ENCODE measurements at places on chromosomes 11 and 22.

DNA sequence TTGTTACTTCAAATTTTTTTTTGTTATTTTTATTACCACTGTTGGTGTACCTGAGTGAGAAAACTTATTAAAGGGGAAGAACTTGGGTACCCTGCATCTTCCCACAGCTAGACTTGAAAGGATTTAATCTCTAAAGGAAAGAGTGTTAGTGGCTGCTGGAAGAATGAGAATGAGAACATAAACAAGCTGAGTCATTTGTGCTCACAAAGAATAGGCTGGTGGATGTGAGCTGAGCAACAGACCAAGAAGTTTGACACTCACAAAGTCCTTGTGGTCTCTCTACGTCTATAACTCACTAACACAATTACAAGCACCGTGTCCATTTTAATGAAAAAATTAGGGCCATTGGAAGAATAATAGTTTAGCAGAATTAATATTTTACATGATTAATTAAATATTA, 217.6 kb upstream of the ANO5 start:
- no peak for DNase-seq

GRCh38 chr11:46376258-46377050, 5.0 kb upstream of the MDK start:
- DNase-seq, result no peak

GRCh38 chr11:77346906-77347603, 45.6 kb upstream of the GDPD4 start:
- DNase-seq, result peak; percentile 69

DNA sequence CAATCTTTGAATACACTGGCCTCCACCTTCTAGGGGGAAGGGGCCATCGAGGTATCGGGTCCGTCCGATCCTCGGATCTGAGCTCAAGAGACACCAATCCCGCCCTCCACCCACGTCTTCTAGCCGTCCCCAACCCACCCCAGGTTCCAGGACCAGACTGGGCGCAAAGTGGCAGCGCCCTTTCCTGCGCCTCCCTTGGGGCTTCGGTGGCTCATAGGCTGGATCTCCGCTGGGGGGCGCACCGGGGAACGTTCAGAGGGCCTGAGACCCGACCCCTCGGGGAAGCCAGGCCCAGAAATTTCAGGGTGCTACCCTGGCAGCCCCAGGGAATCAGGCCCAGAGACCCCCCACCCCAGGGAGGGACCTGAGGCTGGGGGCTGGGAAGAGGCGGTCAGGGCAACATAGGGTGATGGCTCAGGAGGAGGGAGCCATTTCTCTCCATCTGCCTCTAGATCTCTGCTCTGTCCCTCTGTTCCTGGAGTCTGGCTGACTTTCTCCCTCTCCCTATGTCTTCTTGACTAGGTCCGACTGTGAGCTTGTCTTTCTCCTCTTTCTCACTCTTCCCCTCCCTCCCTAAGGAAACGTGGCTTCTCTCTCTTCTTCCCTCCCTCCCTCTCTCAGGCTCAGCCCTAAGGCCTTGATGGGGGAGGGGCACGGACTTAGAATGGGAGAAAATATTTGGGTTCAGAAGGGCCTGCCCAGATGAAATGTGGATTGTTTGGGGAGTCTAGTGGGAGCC, 1.1 kb downstream of the CREB3L1 start:
- DNase-seq, result peak; percentile 65

DNA sequence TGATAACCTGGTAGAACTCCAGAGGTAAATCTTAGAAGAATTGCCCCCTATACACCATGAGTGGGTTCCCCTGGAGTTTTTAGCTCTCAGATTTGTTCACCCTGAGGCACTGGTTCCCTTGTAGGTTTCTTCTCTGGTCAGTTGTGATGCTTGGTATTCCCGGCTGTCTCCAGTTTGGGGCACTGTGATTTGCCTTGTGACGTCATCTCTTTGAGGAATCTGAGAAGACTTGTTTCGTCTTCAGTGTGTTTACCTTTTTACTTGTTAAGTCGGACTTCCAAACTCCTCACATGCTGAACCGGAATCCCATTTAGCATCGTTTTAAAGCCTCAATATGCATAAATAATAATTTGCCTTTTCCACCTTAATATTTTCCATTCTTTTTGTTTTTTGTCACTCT, 54.4 kb downstream of the CECR2 start:
- no peak for DNase-seq

- DNase-seq, result no peak
Observed at GRCh38 chr11:69001243-69002081, 11.6 kb downstream of the MRGPRF start.

- no peak for DNase-seq
Observed at GRCh38 chr11:60924906-60925853, 920 bp downstream of the TMEM132A start.

GRCh38 chr22:36853407-36854099, 7.3 kb upstream of the NCF4 start:
- peak; percentile 83 for DNase-seq

GRCh38 chr22:17888855-17889254, 114.6 kb upstream of the BID start:
- DNase-seq, result peak; percentile 71

DNA sequence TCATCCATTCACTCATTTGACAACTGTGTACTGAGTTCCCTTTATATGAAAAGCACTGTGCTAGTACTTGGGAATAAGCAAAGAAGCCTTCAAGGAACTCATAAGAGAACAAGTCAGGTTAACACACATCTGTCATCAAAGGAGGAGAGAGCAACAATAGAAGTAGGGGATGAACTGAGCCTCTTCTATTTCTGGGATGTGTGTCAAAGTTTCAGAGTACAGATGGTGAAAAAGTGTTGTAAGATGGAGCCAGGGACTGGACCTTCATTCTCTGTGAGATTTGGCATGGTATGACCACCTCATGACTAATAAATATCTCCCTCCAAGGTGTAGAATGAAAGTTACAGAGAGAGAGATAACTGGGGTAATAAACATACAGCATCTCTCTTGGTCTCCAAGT, 349.8 kb upstream of the PLET1 start:
- DNase-seq, result no peak

- no peak for DNase-seq
Observed at GRCh38 chr11:17273668-17274282, 2.8 kb upstream of the NUCB2 start.

DNA sequence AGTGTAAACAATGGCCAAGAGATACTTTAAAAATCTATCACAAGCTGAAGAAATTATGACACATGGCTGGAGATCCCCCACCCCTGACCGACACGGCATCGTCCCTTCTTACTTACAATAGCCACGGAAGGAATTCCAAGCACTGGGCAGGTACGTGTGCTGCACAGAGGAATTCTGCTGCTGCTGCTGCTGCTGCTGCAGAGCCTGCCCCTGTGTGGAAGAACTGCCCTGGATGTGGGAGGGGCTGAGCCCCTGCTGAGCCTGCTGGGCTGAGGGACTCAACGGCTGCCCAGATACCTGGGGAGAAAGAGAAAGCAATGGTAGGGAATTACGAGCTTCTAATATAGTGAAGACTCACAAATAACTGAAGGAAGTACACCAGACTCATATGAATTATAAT, 15.0 kb upstream of the NFRKB start:
- peak; percentile 27 for DNase-seq

- no peak for DNase-seq
Observed at GRCh38 chr22:44245438-44245837, 64.7 kb downstream of the PARVG start.

- peak; percentile 81 for DNase-seq
Observed at GRCh38 chr11:65445604-65446445, 23.2 kb downstream of the NEAT1 start.

DNA sequence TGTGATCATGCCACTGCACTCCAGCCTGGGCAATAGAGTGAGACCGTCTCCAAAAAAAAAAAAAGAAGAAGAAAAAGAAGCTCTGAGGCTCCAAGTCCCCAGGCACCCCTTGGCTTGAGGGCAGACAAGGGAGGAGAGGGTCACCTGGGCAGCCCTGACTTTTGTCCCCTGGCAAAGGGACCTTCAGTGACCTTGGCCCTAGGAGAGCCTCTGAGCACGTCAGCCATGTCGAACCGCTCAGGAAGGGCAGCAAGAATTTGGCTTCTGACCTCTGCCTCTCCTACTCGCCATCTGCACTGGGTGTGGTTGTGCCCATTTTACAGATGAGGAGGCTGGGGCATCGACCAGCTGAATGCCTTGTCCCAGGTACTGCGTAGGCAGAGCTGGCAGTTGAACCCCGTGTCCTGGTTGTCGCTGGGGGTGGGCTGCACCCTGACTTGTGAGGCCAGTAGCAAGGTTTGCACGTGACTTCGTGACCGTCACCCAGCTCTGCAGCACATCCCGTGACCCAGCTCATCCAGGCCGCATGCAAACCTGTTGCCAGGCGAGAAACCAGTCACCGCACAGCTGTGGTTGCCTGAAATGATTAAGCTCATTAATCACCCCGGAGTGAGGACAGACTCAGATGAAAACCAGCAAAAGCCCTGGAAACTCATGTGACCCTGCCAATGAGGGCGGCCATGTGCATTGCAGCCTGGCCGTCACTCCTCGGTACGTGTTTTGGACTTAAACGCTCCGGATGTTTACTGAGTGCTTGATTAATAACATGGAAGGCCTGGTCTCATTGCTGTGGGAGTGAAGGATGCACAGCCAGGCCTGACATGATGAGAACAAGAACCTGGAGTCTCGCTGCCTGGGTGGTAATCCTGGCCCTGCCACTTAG, 47.7 kb upstream of the PPP6R3 start:
- no peak for DNase-seq

GRCh38 chr22:19775496-19776325, 15.1 kb downstream of the TBX1 start:
- no peak for DNase-seq

DNA sequence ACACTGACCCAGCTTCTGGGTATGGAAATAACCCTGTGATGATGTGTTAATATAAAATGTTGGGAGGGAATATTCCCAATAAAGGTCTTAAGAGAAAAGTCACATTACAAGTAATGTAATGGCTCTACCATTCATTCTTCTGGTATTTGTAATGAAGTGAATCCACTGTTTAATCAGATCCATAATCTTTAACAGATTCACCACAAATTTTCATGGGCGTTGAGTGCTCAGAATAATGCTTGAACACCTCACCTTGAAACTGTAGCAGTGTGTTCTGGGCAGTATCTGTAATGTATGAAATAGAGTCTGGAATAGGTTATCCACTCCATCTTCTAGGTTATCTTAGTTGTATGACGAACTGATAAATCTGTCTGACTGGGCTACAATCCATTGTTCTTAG, 26.6 kb upstream of the CRTAM start:
- no peak for DNase-seq

GRCh38 chr11:126924376-126925040, 76.1 kb downstream of the KIRREL3 start:
- DNase-seq, result no peak

GRCh38 chr22:31474743-31475142, 14.9 kb downstream of the EIF4ENIF1 start:
- peak; percentile 98 for DNase-seq

- DNase-seq, result no peak
Observed at GRCh38 chr11:21514316-21514715, 678.6 kb upstream of the ANO5 start.

DNA sequence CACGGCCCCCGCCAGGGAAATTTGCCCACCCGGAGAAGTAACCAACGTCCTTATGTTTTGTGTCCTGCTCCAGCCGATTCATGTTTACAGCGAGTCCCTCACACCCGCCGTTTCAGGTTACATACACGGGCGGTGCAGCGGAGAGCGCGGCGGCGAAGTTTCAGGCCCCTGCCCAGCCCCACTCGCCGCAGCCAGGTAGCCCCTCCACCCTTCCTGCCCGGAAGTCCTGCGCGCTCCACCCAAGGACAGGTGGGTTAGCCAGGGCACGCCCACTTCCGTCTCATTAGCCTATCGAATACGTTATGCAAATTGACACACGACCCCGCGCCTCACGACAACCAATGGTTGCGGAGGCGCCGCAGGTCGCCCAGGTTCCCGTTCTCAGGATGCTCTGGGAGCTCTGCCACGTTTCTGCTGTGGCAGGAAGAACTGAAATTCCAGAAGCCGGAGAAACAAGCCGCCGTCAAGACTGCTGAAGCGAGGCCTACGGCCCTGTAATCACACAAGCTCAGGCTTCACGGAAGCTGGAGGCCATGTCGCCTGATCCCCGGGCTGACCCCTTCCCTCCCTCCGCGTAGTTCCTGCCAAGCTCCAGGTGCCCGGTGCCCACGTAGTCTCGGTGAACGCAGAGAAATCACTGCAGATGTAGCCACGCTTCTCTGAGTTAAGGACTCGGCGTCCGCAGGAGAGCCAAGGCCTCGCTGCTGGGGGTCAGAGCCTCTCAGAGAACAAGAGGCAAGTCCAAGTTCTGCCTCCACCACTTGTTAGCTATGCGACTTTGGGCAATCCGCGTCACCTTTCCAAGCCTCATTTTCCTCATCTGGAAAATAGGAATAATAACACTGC, 22.4 kb upstream of the MYH9 start:
- DNase-seq, result peak; percentile 83

GRCh38 chr22:44192098-44192815, 11.5 kb downstream of the PARVG start:
- peak; percentile 15 for DNase-seq
